NCI-H510A (cell line): ENCODE measurements at places on chromosomes 2 and 18.

GRCh38 chr18:30889519-30890301 is 152.8 kb downstream of the DSC3 start:
- peak; percentile 46 for DNase-seq

- DNase-seq = no peak
These were observed 18.5 kb downstream of the NFE2L2 start for GRCh38 chr2:177246000-177246399.

GRCh38 chr2:226758921-226759640 is 40.5 kb downstream of the IRS1 start:
- DNase-seq = no peak

- no peak for DNase-seq
These were observed 2.1 kb downstream of the LIPG start for GRCh38 chr18:49563701-49564517.

DNA sequence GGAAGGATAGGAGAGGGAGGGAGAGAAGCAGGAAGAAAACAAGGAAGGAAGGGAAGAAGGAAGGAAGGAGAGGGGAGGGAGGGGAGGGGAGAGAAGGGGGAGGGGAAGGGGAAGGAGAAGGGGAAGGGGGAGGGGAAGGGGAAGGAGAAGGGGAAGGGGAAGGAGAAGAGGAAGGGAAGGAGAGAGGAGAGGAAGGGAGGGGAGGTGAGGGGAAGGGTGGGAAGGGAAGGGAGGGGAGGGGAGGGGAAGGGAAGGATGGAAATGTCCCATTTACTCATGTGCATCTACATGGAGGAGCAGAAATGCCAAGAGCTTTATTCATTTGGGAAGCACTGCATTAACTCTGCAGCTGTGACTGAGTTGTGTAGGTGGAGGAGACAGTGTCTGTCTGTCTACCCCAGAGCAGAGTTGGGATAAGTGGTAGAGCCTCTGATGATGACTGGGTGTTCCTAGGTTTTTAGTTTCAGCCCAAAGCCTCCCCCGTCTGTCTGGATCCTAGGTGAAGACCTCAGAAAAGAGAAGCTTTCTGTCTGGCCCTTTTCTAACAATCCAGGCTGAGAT is 131.3 kb downstream of the COL6A3 start:
- no peak for DNase-seq

- DNase-seq = no peak
These were observed 29.4 kb downstream of the COL4A4 start for GRCh38 chr2:227134591-227134990.

GRCh38 chr2:199446996-199447576 is 10.7 kb downstream of the SATB2 start:
- DNase-seq = no peak

- peak; percentile 32 for DNase-seq
These were observed 95.9 kb downstream of the C1QL2 start for GRCh38 chr2:119062652-119063051.

- DNase-seq = no peak
These were observed 35.8 kb upstream of the ZNF516 start for GRCh38 chr18:76530846-76531245.
